ENCODE measurements at places on chromosomes 6 and 20.

DNA sequence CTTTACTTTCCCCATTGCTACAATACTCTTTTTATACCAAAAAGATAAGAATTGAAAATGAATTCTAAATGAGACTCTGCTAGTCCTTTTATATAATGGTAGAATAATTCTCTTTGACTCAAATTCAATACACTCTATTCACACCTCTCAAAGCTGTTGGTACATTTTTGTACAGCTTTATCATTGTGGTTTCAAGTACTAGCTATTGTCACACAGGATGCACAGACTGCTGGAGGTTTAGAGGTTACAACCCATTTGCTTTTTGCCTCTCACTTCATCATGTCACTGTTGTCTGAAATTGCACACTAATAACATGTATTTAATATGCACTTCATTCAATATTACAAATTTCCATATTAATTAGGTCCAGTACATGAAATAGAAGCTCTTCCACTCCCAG is 442.2 kb upstream of the ARID1B start:
- DNase-seq, result no peak

GRCh38 chr20:54123587-54124180 is 50.1 kb downstream of the CYP24A1 start:
- no peak for DNase-seq

- DNase-seq, result no peak
Measured at GRCh38 chr6:41237128-41237527, 9.0 kb downstream of the TREML4 start.

DNA sequence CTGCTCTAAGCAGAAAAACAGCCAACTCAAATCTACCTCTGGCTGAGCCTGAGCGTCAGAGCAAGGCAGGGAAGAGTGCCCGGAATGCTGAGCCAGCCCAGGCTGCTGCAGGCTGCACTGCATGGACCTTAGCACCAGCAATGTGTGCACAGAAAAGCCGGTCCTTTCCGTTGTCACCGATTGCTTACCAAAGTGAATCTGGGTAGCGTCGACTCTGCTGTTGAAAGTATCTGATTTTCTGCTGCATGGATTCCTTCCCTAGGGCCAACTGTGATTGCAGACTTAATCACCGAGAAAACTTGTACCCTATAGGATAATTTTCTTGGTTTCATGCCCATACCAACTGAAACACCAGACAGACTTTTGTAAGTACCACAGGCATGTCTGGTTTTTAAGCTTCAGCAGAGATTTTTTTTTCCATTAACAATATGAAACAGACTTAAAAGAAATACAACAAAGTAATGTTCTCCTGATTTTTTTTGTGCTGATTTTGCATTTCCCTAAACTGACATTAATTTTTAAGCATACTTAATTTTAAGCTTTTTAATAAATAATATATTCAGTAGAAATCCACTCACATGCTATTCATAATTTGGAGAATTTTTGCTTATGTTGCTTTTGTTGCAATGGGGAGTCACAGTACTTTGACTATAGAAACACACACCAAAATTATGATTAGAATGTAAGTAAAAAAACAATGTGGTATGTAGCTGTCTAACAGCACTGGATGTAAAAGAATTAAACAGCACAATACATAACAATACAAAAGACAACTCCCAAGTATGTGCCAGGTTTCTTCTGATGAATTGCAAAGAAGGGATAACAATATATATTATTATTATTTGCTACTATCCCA is 218.0 kb downstream of the THBS2 start:
- DNase-seq, result no peak

DNA sequence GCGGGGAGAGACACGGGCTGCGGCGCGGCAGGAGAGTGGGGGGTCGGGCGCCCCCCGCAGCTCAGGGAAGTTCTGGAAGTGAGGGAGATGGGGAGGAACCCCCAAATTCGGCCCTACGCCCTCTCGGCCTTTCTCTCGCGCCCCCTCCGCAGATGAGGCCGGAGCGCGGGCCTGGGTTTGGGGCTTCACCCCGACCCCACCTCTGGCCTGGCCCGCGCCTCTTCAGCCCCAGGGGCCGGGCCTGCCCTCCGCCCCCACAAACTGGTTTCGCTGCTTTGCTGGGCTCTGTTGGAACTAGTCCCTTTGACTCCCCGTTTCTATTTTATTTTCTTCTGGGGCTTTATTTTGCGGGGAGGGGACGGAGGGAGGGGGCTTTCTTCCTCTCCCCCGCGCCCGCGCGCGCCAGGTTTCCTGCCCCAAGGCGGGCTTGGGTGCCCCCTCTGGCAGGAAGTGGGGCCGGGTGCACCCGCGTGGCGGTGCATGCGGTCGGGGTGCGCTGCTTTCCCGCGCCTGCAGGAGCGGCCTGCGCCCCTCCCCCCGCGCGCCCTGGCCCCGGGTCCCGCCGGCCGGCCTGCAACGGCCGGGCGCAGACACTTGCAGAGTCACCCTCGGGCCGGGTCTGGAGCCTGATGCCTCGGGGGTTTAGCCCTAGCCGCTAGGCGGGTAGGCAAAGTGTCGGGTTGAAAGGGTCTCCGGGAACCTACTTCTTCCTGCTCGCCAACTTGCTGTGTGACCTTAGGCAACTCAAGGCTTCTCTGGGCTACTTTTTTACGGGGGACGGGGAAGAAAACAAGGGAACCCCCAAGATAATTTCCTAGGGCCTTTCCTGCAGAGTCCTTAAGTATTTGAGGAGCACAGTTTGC is 1.3 kb downstream of the HMGA1 start:
- peak; percentile 74 for DNase-seq
